ENCODE measurements at places on chromosomes 1 and 21.

DNA sequence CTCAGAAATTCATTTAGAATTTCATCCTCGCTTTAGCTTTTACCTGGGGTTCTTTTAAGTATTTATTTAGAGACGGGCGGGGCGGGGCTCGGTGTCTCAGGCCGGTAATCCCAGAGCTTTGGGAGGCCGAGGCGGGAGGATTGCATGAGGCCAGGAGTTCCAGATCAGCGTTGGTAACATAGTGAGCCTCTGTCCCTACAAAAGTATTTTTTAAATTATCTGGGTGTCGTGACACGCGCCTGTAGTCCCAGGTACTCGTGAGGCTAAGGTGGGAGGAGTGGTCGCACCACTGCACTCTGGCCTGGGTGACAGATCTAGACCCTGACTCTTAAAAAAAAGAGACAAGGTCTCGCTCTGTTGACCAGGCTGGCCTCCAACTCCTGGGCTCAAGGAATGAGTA, 942 bp upstream of the RSBN1 start:
- DNase-seq, result no peak

DNA sequence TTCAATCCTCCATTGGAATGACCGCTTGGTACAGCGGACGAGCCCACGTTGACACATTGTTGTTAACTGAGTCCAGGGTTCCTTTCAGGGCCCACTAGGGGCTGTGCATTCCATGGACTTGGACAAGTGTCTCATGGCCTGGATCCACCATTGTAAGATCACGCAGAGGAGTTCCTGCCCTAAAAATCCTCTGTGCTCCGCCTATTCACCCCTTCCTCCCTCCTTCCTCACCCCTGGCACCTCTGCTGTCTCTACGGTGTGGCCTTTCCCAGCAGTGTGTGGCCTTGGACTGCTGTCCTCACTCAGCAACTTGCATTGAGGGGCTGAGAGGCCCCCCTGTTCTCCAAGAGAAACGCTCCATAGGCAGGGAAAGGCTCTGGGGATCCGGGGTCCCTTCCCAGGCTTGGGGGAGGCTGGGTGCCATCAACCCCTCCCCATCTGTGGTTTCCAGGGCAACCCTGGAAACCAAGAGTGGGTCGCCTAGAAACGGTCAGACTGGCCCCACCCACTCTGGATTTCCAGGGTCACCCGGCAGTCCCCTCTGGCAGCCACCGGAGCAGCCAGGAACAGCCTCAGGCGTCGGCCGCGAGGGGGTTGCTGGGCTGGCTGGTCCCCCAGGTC, 50.9 kb downstream of the MEGF6 start:
- DNase-seq, result no peak

- no peak for DNase-seq
Measured at GRCh38 chr1:219581344-219581743, 31.6 kb downstream of the ZC3H11B start.

GRCh38 chr21:14687268-14687625, 141.1 kb upstream of the SAMSN1 start:
- DNase-seq, result no peak

DNA sequence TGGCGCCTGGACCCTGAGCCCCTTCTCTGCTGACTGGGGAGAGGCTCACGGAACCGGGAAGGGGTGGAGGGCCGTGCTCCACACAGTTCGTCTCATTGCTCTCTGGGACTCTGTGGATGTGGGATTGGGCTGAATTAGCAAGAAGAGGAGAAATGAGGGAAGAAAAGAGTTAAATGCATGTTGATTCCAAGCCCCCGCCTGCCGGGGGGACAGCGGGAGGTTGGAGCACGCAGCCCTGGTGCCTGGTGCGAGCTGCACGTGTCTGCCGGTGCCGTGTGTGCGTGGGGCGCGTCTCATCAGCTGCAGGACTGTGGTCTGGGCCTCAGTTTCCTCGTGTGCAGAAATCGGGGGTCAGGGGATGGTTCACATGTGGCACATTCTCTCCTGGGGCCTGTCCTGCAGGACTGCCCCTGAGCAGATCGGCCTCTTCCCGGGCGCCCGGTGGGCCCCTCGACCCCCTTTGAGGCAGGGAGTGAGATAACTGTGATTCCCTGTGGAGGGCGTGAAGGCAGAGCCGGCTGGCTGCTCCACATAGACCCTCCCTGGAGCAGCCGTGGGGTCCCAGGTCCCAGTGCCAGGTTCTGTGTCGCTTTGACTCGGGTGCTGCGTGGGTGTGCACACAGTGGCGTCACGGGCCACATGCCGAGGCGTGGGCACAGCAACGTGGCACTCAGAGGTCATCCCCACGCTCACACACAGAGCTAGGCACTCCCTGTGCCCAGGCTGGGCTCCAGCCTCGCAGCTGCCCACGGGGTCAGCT, 11.4 kb downstream of the SAMD11 start:
- no peak for DNase-seq

DNA sequence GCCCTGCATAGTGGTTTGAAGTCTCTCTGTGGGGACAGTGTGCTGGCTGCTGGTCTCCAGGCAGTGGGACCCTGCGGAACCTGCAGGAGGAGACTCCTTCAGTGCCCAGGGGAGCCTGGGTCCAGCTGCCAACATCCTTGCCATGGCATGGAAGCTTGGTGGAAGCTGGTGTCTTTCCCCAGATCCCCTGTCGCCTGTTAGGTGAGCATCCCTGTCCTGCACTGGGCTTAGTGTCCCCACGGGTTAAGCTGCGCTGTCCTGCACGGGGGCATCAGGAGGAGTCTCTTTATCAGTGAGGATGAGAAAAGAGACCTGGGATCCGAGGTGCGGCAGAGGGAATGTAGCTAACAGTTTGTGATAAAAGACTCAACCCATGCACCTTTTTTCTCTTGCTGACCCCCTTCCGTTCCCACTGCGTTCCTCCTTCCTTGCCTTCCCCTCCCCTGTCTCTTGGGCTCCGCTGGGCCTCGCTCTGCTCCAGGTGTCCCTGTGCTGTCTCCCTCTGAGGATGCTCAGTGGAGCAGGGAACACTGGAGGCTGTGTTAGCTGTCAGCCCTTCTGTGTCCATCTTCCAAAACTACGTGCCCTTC, 59.3 kb downstream of the SLC37A1 start:
- DNase-seq, result no peak

DNA sequence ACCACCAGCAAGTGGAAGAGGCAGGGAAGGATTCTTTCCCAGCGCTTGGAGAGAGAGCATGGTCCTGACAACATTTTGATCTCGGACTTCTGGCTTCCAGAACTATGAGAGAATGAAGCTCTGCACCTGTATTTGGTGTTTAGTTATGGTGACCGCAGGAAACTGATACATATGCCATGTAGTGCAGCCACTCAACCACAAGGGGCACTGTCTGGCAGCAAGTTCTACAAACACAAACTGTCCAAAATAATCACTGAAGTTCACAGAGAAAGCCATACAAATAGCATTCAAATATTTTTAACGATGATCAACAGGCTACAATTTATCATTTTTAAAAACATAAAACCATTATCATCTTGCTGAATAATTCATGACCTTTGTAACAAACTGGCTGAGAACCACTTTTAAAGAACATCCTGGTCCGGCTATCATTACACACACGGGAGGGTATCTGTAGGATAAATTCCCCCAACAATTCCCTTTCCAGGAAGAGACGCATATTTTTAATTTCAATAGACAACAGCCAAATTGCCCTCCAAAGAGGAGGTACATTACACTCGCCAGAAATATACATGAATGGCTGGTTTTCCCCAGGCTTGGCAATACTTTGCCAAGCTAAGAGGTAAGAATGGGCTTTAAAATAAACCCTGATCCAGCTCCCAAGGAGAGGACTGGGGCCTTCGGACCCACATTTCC, 9.2 kb upstream of the CBR3 start:
- peak; percentile 60 for DNase-seq

GRCh38 chr1:92951141-92951582, 10.1 kb downstream of the DIPK1A start:
- no peak for DNase-seq

DNA sequence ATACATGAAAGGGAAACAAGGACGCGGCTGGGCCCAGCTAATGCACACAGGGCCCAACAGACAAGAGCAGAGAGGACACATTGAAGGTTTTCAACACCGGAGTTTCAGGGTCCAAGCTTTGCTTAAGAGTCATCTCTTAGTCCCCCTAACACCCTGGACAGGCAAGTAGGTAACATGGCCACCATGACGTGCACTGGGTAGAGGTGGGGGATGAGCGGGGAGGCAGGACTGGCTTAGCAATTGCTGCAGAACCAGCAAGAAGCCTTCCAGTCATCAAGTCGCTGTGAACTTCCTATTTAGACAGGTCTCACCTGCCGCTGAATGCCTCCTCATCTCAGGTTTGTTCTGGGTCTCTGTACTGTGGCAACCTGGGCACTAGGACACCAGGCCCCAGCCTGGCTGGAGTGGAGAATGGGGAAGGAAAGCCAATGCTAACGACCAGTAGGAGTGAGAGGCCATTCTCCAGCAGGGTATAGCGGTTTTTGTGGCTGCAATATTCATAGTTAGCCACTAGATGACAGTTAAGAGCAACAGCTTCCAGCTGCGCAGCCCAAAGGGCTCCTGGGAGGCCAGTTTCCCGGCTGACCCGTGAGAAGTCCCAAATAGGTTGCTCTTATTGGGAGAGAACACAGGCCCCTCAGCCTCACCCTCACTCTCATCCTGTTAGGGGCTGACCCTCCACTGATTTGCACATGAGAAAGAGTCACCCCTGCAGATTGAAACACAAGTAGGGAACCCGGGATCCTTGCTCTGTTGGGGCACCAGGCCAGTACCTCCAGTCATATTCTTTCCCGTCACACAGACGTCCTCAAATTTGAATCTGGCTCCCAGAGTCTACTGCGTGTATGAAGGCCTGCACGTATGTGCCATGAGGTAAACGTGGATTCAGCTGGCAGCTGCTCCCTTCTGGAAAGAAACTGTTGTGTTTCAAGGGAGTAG, 6.0 kb upstream of the PIGC start:
- peak; percentile 71 for DNase-seq

GRCh38 chr1:30476911-30477459, 246.4 kb downstream of the MATN1 start:
- DNase-seq, result no peak

DNA sequence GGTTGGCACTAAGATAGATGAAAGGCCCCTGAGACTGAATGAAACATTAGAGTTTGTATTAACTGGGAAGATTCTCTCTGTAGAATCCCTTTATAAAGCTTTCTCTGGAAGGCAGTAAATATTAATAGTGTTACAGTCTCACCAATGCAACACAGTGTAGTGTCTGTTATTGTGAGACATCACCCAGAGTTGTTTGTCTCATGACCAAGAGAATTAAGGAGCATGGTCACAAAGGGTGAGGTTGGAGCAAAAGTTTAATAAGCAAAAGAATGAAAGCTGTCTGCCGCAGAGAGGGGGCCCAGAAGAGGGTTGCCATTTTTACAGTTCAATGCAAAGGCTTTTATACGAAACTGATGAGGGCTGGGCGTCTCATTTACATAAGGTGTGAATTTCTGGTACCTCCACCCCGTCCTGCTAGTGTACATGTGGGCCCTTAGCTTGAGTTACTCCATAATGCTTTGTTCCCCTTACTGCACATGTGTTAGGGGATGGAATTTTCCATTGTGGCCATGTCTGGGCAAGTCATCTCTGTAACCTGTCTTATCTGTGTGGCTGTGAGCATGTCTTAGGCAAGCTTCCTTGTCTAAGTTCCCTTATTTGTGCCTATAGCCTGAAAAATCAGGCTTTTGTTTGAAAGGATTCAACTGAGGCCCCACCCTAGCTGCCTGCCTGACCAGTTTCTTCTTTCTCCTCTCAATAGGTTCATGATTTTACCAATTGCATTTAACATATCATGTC, 184.1 kb downstream of the RASAL2 start:
- DNase-seq, result no peak

DNA sequence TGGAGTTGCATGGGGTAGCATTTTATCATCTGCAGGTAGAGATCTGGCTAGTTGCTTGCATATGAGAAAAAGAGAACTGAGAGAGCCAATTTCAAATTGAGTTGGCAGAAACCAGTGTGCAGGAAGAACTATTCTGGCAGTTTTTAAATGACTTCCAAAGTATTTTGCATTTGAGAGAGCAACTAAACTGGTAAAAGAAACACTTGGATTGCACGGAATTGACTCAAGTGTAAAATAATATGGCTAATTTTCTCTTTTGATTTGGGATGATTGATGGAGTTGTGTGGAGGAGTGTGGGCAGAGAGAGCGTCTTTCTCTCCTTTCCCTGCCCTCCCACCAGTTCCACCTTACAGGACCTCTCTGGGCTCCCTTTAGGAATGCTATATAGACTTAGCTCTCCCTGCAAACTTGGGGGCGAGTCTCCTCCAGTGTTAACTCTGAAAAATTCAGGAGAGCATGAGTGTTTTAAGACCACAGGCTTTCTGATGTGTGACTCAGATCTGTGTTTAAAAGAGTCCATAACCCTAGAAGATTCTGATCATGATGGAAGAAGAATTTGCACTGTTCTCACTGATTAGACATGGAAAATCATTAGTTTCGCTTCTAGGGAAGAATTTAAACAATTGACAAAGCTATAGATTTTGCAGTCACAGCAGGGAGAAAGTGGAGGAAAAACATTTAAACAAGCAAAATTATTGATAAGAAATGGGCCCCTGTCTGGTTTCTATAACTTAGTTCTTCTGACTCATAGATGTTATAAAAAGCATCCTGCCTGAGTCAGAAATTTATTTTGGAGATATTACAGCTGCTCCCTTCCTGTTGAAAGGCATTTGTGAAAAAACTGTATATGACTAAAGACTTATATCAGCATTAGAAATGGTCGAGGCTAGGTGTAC, 24.9 kb upstream of the CTBS start:
- DNase-seq, result no peak

DNA sequence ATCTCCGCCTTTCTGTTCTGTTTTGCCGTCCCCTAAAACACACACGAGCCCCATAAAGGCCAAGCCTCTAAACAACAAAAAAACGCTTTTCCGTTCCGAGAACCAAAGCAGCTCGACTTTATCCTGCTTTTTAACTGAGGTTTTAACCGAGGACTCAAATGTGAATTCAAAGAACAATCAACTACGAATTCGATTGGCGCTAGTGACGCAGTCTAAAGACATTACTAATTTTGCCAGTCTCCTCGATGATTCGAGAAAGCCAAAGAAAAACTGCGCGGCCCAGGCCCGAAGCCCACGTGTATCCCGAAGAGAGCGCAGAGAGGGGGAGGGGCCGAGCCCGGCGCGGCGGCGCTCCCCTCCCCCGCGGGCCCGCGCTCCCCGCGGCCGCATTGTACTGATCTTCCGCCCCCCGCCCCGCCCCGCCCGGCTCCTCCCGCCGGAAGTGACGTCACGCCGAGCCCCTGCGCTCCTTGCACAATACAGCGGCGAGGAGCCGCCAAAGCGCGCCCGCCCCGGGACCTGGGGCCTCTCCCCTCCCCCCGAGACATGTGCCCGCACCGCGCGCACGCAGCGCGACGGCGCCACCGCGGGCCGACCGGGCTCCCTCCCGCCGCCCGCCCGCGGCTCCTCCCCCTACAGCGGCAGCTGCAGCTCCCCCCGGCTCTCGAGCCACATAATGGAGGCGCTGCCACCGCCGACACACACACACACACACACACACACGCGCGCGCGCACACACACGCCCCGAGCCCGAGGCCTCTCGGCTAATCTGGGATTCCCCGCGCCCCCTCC, 1.4 kb downstream of the HNRNPU start:
- peak; percentile 96 for DNase-seq

DNA sequence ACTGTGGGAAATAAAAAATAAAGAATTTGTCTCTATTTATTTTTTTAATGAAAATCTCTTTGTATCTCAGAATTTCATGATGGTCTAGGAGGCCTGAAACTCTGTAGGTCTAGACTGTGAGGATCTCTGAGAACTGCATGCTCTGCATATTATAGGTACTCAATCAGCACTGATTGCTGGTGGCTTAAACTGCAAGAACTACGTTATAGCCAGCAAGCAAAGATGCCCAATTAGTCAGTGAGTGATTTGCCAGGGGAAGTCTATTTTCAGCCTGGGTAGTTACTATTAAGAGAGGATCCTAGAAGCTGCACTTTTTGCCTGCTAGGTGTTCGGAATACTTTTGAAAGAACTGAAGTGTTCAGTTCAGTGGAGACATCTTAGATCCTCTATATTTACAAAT, 87.4 kb downstream of the GPR52 start:
- DNase-seq, result no peak

Measured in SK-N-SH (cell line).